ENCODE measurements at places on chromosomes 12 and 14.
A peak's percentile ranks its signal among the peaks of the same experiment; 100 is the strongest.

DNA sequence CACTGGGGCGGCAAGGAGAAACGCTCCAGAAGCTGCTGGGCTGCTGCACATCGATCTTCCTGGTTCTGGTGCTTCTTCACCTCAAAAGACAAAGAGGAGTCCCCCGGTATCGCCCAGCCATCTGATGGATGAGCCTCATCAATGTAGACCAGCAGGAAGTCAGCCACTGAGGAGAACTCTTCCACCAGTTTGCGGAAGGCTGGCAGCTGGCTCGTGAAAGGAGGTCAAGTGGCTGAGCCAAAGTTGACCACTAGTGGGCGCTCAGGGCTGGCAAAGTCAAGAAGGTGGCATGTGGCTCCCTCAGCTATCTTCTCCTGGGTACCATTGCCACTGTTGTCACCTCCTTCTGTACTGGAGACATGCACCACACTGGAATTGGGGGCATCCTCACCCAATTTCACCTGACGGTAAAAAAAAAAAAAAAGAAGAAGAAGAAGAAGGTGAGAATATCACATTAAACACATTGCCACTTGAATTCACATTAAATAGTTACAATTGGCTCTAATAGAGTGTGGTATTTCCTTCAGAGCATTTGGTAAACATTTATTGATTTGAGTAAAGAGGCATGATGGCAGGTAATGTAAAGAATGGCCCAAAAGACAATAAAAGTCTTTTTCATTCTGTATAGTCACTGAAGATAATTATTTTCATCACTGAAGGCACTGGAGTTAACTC lies 8.3 kb downstream of the DIO2 start:
- no peak for DNase-seq

- no peak for DNase-seq
These were observed 1.4 kb upstream of the FAM234B start for GRCh38 chr12:13042666-13043230.

DNA sequence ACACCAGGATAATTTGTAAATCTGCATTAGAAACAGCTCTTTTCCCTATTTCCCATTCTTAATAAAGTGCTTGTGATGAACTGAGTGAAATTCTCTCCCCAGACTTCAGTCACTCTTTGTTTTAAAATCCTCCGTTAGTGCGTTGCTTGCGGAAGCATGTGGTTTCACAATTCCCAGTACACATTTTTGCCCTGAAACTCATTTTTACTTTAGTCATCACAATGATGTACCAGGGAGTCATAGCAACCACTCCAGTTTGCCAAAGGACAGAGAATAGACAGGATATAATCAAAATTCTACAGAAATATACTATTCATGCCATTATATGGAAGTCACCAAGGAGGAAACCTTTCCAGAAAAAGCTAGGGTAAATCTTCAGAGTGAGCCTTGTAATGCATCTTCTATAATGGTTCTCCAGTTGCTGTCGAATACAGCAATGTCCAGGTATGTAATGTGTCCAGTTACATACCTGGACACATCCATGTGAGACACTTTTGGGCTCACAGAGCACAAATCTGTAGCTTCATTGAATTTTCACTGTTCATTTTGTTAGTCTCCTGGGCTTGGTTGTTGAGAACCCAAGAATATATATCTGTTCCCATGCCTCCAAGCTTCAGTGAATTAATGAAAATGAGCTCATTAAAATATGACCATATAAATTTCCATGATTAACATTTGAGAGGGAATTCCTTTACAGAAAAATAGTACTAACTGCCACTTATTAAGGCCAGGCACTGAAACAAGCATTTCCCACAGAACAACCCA lies 57.8 kb downstream of the GPR135 start:
- peak; percentile 81 for DNase-seq

GRCh38 chr12:7219599-7220243 lies 30.2 kb downstream of the PEX5 start:
- DNase-seq: peak; percentile 37

- no peak for DNase-seq
These were observed 37.2 kb downstream of the IFNG start for GRCh38 chr12:68122236-68122920.

DNA sequence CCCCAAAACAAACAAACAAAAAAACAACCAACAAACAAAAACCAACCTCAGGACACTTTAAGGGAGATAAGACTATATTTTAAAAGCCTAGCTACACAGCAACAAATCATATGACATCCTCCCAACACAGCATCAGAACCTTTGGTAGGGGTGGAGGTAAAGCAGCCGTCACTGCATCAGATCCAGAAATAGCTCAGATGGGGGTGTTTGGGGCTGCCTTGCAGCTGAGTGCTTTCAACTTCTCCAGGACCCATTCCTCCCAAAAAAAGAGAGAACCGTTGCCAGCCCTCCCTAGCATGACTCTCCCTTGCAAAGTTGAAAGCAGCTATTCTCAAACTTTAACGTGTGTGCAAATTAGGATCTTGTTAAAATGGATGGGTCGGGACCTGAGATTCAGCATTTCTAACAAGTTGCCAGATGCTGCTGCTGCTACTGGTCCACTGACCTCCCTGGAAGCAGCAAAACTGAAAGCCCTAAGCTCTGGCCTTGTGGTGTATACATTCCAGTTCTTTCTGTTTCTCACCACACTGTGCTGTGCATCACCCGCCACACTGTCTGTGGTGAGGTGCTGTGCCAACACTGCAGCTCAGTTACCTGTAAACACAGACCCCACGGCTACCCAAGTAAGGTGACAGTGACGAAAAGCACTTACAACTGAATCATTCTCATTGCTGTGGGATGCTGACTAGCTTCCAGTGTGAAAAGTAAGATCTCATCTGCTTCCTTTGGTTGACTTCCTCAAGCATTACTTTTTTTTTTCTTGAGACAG lies 54.0 kb downstream of the SLC38A1 start:
- DNase-seq: no peak

DNA sequence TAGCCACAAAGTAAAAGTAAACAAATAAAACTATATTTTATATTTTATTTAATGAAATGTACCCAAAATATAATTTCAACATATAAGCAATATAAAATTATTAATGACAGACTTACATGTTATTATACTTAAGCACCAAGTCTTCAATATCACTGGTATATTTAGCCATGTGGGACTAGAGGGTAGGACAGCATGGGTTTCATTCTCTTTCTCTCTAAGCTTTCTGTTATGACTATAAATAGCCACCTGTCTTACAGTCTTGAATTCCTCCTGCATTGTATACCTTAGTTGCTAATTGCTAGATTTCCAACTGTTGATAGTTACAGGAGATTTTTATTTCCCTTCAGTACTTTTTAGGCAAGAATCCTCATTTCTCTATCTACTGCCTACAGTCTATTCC lies 63.1 kb upstream of the LIN7A start:
- DNase-seq: no peak
